ENCODE measurements at places on chromosomes 1 and 21. TPM values are rescaled to one million over a fixed set of nuclear protein-coding genes. Genes with fewer than 3 reads are reported as not detected.

Gene SUMO3
- 64.9 TPM for total RNA-seq

Gene CLDN17
- not detected for total RNA-seq

Gene LRRC8C
- 12.9 TPM for total RNA-seq

Gene EPHA10
- not detected for total RNA-seq

Gene GORAB
- total RNA-seq, result 17.2 TPM

Gene GBP3
- 50.0 TPM for total RNA-seq

Gene PPCS
- total RNA-seq, result 8.2 TPM

Gene GPR52
- 0.90 TPM for total RNA-seq
